ENCODE measurements at places on chromosomes 13 and 19.

GRCh38 chr13:77325371-77325980 lies 1.4 kb downstream of the MYCBP2 start:
- DNase-seq: peak; percentile 19

- DNase-seq: peak; percentile 68
These were observed 979 bp downstream of the AKAP8 start for GRCh38 chr19:15378534-15379082.

GRCh38 chr13:112350300-112350699 lies 25.9 kb upstream of the SPACA7 start:
- DNase-seq: no peak

- DNase-seq: peak; percentile 70
These were observed 5.6 kb downstream of the KLF16 start for GRCh38 chr19:1857648-1858326.

DNA sequence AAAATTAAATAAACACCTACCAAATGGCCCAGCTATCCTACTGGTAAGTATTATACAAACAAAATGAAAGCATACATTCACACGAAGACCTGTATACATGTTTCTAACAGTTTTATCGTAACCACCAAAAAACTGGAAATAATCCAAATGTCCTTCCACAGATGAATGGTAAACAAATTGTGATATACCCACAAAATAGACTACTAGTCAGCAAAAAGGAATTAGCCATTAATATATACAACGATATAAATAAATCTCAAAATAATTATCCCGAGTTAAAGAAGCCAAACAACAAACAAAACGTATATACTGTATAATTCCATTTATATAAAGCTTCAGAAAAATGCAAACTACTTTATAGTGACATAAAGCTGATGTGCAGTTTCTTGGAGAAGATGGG lies 106.3 kb upstream of the SERTM1 start:
- DNase-seq: no peak

DNA sequence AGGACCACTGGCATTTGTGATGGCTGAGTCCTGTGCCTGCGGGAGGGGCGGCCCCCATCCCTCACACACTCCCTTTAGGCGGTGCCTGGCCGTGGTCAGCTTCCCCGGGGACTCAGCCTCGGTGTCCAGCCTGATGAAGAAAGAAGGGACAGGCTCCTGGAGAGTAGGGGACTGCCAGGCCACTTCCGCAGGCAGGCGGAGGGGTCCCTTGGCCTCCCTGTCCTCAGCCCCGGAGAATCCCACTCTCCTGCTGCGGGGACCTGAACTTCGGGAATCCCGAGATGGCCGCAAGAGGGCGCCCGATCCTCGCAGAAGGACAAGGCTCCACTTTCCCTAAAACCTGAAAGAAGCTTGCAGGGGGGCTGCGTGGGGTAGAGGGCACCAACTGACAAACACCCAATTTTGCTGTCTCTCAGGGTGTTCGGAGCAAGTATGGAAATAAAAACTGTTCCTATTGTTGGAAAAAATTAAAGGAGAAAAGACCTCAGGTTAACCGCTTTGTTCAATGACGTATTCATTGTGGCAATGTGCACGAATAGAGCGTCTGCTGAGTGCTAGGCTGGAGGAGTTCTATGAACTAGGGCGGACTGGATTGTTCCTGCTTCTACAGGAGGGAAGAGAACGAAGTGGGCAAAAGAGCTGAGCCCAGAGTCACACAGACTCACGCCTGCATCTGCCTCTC lies 297.3 kb downstream of the ZNF536 start:
- DNase-seq: no peak

- no peak for DNase-seq
These were observed 1500.9 kb upstream of the SLC10A2 start for GRCh38 chr13:104567114-104567513.

Measured in MV-4-11 (cell line).